ENCODE measurements at places on chromosomes 5 and 9.

DNA sequence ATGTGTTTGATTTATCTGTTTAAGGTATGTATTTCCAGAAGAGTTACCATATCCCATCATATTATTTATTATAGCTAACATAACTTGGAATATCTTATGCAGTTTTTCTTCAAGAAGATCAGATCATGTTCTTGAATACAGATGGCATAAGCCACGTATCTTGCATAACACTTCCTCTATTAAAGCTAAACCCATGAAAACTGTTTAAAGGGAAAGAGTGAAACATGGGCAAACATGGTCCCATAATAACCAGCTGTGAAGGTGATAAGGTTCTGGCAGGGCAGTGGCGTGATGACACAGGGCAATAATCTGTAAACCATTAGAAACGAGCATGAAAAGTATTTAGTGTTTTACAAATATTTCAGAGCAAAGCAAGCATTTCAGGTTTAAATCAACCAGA, 34.2 kb downstream of the EFNA5 start:
- no peak for DNase-seq

DNA sequence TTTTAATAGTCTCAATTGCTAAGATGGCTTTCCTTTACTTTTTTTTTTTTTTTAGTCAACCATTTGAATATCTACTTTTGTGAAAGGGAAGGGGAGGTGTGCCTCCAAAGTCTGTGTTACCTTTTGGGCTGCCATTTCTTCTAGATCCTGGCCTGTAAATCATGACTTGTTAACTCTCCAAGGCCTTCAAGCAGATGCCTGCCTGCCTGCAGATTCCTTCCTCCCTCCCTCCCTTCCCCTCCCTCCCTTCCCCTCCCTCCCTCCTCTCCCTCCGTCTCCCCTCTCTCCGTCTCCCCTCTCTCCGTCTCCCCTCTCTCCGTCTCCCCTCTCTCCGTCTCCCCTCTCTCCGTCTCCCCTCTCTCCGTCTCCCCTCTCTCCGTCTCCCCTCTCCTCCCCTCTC, 73.1 kb downstream of the COMMD10 start:
- DNase-seq, result no peak

GRCh38 chr5:42912184-42912798, 100.6 kb upstream of the SELENOP start:
- no peak for DNase-seq

DNA sequence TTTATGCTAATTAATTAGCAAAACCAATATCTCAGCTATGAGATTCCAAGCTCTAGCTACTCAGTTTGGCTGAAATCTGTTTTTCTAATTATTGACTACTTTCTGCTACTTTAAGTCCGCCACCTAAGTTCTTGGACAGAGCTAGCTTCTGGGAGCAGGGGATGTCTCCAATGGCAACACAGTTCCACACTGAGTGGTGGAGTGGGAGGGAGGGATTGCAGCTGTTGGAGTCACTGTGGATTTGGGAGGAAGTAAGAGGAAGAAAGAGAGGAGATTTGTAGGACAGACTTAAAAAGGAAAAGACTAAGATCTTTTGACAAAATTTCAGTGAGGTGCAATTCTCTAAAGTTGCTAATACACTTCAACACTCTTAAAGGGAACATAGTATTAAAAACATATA, 450.8 kb downstream of the NFIB start:
- DNase-seq, result no peak

GRCh38 chr5:135462304-135462703, 10.2 kb upstream of the TIFAB start:
- no peak for DNase-seq

GRCh38 chr9:106933470-106933869, 70.5 kb downstream of the ZNF462 start:
- DNase-seq, result no peak

DNA sequence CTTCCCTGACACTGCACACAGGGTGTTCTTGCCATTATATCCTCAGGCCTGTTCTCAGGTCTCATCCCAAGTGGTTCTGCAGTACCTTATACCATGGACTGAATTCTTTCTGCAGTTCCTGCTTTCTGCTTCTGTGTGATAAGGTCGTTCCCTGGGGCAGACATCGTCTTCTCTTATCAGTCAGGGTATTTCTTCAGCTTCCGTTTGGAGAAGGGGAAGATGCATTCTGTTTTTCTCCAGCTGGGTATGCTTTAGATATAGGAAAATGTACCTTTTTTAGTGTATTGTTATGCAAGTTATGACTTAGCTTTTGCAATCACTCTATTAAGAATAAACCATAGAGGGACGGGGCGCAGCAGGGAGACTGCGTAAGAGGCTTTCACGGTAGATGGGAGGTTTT, 31.1 kb downstream of the RALGPS1 start:
- no peak for DNase-seq

GRCh38 chr5:43421450-43422133, 9.4 kb upstream of the CCL28 start:
- no peak for DNase-seq

- no peak for DNase-seq
These were observed 88.9 kb downstream of the ADRB2 start for GRCh38 chr5:148915224-148915817.

DNA sequence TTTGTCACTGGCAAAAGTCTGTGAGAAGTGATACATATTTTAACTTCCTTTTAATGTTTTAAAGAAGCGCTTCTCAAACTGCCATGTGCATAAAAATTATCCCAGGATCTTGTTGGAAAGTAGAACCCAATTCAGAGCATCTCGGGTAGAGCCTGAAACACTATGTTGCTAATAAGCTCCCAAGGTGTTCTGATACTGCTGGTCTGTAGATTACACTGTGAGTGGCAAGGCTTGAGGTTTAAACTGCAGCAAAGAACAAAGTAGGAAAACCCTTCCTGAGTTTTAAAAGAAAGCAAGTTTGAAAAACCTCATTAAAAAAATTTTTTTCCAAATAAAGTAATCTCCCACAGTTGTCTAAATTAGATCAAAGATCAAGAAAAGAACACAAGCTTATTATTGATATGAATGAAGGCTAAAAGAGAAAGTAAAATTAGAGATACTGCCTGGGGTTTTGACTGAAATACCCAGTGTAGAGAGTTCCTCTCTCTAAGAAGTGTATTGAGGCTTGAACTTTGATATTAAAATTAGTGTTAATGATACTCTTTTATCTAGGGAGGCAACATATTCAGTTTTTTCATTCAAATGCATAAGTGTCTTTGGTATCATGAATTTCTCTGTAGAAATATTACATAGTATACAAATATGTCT, 19.8 kb upstream of the JAK2 start:
- DNase-seq, result no peak

DNA sequence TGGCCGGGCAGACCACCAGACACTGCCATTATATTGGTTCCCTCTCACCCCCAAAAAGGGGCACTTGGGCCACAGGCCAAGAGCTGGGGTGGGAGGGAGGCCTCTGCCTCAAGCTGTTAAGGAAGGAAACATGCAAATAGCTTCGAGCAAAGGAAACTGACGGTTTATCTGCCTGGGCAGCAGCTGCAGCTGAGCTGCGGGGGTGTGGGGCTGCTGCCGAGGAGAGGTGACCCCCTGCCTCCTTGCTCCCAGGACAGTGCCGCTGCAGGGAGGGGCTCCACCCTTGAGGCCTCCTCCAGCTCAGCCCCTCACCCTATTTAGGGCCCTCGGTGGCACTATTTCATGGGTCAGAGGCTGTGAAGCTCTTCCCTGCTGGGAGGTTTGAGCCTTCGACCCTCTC, 789 bp downstream of the DOK3 start:
- DNase-seq, result no peak

DNA sequence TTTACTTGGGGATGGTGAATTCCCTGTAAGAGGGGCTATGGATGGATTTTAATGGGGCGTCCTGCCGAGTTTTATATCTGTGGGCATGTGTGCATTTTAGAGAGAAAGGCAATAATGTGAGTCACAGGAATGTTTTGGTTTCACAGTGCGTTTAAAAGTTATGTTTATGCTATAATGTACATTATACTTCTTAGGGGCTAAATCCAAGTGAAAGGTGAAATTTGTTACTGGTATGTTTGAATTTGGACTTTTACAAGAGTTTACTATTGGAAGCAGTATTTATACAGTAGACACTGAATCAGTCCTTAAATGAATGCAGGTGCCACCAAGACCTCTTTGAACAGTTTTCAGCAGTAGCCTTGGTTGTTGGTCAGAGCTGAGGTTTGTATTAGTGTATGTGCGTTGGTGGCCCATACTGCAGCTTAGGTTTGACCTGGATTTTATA, 5.6 kb downstream of the JMY start:
- DNase-seq, result no peak
